Left lung (tissue), 14 donors: ENCODE measurements at places on chromosomes 5 and 9.

- no peak overlapping the region for H3K27ac ChIP-seq
- H3K4me3 ChIP-seq, result no peak overlapping the region
- no peak for DNase-seq
- H3K36me3 ChIP-seq, result no peaks in the 10 kb centered on the region
- H3K4me1 ChIP-seq, result no peaks in the 10 kb centered on the region
- peaks cover 6% of the 10 kb centered on the region for H3K27me3 ChIP-seq
These were observed 134.6 kb upstream of the PHYKPL start for GRCh38 chr5:178366998-178367735.

- DNase-seq, result no peak
- no peak overlapping the region for H3K27ac ChIP-seq
- no peaks in the 10 kb centered on the region for H3K4me1 ChIP-seq
These were observed 2220.7 kb upstream of the C9orf72 start for GRCh38 chr9:29793970-29794369.

- no peak overlapping the region for H3K4me3 ChIP-seq
- no peaks in the 10 kb centered on the region for H3K36me3 ChIP-seq
- no peaks in the 10 kb centered on the region for H3K4me1 ChIP-seq
- H3K27ac ChIP-seq, result no peak overlapping the region
- H3K27me3 ChIP-seq, result peaks cover 4% of the 10 kb centered on the region
These were observed 15.5 kb upstream of the NCS1 start for GRCh38 chr9:130156672-130157071.

DNA sequence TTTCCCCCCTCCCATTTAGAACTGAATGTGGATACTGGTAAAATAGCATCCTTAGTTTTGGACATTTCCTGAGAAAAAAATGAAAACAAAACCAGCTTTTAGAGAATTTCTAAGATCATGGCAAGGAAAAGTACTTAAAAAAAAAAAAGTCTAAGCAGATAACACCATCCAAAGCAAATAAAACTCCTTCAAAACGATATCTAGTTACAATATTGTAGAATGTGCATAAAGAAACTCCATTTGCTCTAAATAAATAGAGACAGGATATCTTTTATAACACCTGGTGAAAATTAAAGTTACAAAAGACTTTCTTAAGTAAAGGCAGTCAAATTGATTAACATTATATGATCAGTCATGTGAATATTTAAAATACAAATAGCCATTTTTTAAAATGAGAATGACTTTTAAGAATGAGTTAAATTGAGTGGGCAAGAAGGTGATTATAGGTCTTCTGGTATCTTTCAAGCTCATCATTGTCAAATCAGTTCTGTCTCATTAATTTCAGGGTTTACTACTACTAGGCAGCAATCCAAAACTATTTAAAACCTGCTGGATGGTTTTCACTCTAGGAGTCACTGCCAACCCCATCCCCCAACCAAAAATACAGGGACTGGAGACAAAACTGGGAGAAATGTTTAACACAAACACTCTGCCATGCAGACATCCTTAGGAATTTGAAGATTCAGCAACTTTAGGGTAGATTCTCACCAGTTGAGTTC lies 382.6 kb downstream of the ADGRV1 start:
- H3K36me3 ChIP-seq, result no peaks in the 10 kb centered on the region
- DNase-seq, result no peak
- H3K4me1 ChIP-seq, result no peaks in the 10 kb centered on the region
- H3K4me3 ChIP-seq, result no peak overlapping the region
